ENCODE measurements at places on chromosomes 1 and 21.

- DNase-seq, result no peak
Observed at GRCh38 chr21:23660560-23660959, 1946.7 kb downstream of the MRPL39 start.

- DNase-seq, result no peak
Observed at GRCh38 chr1:178038372-178038771, 55.5 kb upstream of the RASAL2 start.

- peak; percentile 34 for DNase-seq
Observed at GRCh38 chr1:161440312-161440894, 64.9 kb upstream of the FCGR2A start.

DNA sequence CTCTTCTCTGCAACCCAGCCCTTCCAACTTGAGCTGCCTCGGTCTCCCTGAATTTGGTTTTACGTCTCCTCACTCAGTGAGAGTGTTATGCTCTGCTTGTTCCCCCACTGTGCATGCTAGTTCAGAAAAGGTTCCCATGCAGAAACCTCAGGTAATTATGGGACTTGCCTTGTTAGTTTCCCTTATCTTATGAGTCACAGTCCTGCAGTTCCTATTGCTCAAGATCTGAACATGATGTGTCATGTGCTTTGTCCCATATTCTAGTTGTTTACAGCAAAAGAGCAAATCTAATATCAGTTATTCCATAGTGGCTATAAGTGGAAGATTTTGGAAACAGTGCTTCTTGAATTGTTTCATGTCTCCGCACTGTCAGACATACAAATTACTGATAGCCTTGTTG, 74.4 kb downstream of the DUSP10 start:
- DNase-seq, result peak; percentile 25

DNA sequence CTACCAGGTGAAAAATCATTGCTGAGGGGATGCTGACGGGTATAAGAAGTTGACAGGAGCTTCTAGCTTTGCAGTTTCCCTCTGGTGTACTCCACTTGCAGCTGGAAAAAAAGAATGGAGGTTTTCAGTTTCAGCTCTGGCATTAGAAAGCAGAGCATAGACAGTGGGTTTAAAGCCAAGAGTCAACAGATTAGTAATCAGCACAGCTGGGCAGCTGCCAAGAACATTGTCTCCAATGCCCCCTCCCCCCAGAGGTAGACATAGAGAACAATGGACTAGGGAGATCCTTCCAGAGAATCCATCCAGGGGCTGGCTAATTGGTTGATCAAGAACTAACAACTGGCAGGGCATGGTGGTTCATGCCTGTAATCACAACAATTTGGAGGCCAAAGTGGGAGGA, 10.1 kb upstream of the ZBTB8B start:
- no peak for DNase-seq

DNA sequence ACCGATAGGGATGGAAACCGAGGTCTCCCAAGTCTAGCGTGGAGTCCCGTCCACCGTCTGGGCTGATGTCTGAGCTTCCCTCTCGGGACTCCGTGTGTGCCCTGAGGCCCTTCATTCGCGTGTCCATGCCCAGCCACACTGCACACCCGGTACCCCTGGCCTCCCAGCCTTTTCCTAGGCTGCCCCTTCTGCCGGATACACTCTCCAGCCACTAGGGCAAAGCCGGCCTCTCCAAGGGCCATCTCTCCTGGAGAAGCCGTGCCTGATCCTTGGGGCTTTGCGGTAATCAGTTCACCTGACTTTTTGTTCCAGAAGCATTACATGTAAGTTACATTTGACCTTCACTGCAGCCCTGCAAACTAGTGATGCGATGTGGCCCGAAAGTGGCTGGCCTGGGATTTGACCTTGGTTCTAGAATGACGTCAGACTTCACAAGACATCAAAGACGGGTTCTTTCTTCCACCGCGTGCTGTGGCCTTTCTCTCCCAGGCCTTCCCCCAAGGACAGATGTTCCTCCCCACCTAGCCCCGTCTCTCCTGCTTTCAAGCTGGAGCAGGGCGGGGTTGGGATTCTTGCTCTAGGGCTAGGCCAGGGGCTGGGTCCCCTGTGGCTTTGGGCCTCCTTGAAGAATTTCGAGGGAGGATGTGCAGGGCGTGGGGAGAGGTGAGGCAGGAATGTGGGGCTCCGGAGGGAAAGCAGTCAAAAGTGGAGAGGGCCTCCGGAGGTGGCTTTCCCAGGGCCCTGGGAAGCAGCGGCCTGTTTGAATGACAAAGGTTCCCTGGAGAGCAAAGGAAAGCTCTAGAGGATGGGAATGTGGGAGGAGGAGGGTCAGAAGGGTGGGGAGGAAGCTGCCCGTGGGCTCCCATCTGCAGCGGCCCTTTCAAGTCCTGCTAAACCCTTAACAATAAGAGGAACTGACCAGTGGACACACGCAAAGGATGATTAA, 49.7 kb upstream of the SLC2A1 start:
- DNase-seq, result peak; percentile 57

GRCh38 chr1:181918880-181919525, 142.5 kb downstream of the ZNF648 start:
- no peak for DNase-seq

DNA sequence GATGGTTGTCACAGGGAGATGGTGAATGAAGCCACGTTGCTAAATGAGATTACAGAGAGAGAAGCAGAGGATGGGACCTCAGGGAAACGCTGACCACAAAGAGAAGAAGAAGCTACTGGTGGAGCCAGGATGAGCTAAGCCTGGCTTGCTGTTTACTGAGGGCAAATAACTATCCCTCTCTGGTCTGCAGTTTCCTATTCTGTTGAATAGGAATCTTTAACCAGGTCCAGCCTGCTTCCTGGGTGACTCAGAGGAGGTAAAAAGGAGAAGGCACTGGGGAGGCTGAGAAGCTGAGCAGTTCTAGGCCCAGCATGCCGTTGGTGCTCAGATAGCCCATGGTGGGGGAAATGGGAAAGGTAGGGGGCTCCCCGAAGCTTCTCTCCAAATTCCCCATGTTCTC, 29.6 kb downstream of the DMBX1 start:
- no peak for DNase-seq

- DNase-seq, result peak; percentile 37
Observed at GRCh38 chr1:53519421-53519820, 60.2 kb downstream of the DMRTB1 start.
